ENCODE measurements at places on chromosomes 5 and 9. TPM values are rescaled to one million over a fixed set of nuclear protein-coding genes. Genes with fewer than 3 reads are reported as not detected.

GRCh38 chr9:91253488-91253887 lies 108.2 kb downstream of the AUH start:
- ATAC-seq: no peak

GRCh38 chr5:172077664-172078425 lies 71.4 kb upstream of the FBXW11 start:
- ATAC-seq: no peak

GRCh38 chr5:131538177-131538593 lies 96.8 kb downstream of the RAPGEF6 start:
- ATAC-seq: no peak

GRCh38 chr9:10674586-10674985 lies 61.8 kb upstream of the PTPRD start:
- no peak for ATAC-seq

DNA sequence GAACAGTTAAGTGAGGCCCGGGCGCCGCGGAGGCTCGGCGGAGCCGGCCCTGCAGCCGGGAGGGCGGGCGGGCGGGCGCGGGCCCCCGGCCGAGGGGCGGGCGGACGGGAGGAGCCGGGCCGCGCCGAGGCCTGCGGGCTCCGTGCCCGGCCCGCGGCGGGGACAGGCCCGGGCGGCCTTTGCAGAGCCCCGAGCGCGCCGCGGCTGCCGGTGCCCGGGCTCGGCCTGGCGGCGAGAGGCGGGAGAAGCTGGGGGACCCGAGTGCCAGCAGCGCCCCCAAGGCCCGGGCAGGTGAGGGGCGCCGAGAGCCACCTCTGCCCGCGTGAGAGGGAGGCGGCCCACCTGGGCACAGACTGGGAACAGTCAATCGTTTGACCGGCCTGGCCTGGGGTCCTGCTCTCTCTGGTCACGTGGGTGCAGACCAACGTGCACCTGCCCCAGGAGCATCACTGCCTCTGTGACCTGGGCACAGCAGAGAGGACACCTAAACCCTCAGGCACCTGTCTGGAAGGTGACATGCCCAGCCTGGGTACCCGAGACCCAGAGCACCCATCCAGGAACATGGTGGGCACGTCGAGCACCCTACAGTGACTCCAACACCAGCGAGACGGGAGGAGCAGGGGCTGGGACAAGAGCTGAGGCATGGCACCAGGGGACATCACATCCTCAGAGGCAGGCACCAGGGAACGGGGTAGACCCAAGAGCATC lies 531 bp downstream of the MVB12B start:
- ATAC-seq: peak; percentile 84

- no peak for ATAC-seq
These were observed 104.9 kb upstream of the RUSC2 start for GRCh38 chr9:35385042-35385441.

DNA sequence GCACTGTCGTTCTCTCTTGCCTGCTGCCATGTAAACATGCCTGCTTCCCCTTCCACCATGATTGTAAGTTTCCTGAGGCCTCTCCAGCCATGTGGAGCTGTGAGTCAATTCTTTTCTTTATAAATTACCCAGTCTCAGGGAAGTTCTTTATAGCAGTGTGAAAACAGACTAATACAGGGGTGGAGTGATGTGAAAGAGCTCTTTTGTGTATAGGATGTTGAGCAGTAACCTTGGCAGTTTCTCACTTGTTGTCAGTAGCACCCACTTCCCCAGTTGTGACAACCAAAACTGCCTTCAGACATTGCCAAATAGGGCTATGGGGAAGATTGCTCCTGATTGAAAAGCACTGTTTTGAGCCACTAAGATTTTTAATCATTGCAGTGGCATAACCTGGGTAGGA lies 552.2 kb upstream of the ZNF462 start:
- ATAC-seq: no peak

DNA sequence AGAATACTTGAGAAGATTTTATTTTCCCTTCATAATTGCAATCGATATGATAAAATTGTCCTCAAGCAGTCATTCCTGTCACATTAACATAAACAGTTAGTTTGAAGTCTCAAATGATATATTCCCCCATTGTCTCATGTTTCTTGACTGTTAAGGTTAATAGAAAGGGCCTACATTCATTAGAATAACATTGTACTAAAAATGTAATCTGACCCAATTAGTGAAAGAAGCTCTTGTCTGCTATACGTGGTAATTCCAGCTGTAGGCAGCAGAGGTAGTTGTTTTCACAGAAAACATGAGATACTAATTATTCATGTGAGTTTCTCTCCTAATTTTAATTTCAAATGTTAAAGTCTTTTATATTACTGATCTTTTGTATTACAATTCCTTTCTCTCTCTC lies 25.9 kb upstream of the AP3B1 start:
- no peak for ATAC-seq

GRCh38 chr9:89446261-89446960 lies 51.5 kb downstream of the SEMA4D start:
- no peak for ATAC-seq

DNA sequence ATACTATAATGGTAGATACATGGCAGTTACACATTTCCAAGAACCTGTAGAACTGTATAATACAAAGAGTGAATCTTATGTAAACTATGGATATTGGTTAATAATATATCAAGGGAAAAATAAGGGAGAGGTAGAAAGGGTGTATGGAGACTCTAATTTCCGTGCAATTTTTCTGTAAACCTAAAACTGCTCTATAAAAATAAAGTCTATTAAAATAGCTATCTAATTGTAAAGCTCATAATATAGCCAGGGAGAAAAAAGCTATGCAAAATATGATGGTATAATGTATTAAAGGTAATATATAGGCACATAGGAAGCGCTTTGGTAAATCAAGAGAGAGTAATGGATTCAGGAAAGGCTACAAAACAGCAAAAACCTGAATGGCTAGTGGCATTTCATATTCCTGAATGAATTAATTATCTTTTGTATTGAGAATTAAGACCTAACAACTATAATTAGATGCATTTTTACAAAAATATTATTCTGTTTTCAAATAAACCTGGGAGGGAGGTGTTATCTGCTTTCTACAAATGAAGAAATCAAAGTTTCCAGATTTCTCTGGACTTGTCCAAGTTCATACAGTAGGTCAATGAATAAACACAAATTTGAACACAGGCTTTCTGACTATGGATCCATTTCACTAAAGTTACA lies 22.8 kb downstream of the ANXA1 start:
- ATAC-seq: no peak

GRCh38 chr5:34526682-34527305 lies 129.3 kb upstream of the RAI14 start:
- ATAC-seq: no peak

DNA sequence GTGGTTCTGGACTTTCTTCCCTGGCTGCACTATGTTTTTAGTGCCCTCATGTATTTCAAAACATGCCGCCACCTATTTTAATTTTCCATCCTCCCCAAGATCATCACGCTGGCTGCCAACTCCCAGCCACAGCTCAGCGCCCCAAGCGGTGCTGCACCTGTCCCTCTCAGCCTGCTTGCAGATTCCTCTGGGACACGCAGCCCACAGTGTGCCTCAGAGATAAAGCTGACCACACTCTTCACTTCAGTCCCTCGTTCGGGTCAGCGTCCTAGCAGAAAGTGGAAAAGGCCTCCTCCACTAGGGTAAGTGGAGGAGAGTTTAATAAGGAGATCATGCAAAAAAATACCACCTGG lies 56.2 kb upstream of the CKS2 start:
- no peak for ATAC-seq

- ATAC-seq: no peak
These were observed 6.1 kb upstream of the BARX1 start for GRCh38 chr9:93960971-93961841.

DNA sequence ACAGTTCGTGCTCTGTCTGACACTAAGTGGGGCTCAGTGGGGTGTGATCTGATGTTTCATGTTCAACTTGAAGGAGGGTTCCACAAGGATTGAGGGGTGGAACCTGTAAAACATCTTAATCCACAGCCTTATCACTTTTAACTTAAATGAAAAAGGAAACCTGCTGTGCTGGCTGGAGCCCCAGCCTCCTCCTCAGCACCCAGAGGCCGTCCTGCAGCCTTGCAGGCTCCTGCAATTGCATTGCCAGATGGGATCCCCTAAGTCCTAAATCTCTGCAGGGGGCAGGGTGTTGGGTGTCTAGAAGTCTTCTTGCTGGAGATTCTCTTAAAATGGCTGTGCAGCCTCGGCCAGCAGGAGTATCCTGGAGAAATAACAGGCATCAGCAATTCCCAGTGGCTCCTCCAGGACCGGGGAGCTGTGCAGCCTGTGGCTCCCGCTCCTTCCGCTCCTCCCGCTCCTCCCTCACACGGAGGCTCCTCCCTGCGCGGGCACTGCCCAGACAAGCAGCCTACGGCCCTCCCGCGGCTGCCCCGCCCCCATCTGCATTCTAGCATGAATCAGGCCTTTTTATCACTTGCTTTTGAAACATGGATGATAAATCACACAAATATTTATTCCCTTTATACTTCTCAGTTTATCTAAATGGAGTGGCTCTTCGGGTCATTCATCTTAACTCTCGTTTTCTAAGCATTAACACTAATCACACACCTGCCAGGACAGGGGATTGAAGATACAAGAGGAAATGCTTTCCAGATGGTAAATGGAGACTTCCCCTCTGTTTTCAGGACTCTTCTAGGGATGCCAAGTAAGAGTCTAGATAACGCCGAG lies 131.0 kb downstream of the ADAMTS16 start:
- ATAC-seq: peak; percentile 79

DNA sequence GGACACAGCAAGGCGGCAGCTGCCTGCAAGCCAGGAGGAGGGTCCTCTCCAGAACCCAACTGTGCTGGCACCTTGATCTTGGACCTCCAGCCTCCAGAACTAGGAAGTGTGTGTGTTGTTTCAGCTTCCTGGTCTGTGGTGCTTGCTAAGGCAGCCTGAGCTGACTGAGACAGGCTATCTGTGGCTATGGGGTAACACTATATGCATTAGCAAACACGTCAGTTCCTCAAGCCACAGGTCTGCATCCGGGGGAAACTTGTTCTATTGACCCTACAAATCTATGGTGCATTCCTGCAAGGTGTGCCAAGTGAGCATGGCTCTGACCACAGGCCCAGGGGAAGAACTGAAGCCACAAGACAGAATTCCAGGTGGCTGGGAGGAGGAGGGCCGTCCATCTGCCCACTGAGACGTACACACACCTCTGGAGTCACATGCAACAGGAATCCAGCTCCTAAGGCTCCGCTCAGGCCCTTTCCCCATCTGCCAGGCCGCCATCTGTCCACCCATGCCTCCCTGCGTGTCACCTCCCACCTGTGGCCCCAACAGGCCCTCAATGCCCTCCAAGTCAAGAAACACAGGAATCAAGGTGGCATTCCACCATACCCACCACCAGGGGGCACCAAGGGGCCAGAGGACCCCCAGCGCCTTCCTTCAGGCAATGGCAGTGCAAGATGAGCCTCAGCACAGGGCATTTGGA lies 174.9 kb downstream of the ROR2 start:
- peak; percentile 20 for ATAC-seq

DNA sequence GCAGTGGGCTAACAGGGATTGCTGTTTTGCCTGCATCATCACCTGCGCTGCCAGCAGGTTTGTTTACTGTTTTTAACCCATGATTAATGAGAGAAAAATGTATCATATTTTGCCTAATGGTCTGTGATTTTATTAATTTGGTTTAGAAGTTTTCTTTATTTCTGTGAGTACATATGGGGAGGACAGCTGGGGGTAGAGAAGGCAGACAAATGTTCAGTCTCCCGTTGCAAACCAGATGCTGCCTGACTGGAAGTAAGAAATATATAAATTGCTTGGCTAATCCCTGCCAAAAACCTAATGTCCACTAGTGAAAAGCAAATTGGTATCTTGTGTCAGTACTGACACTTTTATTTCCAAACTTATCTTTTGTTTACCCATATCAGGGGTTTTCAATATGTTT lies 1766.1 kb upstream of the C9orf72 start:
- ATAC-seq: no peak

- ATAC-seq: no peak
These were observed 10.4 kb upstream of the CXCL14 start for GRCh38 chr5:135589152-135589551.

DNA sequence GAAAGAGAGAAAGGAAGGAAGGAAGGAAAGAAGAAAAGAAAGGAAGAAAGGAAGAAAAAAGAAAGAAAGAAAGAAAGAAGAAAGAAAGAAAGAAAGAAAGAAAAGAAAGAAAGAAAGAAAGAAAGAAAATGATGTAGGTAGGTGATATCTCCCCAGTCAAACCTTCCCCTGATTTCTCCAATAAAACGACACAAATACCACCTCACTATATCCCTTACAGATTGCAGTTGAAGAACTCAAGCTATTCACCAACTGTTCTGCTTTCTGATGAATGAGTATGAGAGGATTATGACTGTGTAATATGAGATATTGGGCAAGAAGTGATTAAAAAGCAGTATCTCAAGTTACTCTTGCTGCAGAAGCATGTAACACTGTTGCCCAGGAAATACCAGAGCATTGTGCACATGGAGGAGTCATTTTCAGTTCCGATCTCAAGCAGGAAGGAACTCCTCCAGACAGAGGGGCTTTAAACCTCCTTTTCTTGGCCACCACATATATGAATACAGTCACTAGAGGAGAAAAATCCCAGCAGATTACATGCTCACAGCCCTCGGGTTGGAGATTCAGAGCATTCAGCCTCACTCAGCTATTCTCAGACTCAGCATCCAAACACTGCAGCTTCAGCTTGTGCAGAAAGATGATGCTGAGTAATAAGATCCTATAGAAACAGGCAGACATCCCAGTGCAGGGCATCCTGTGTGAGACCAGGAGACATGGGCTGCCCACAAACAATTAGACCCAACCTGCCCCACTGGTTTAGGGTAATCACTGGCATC lies 61.4 kb downstream of the UGCG start:
- ATAC-seq: peak; percentile 86

DNA sequence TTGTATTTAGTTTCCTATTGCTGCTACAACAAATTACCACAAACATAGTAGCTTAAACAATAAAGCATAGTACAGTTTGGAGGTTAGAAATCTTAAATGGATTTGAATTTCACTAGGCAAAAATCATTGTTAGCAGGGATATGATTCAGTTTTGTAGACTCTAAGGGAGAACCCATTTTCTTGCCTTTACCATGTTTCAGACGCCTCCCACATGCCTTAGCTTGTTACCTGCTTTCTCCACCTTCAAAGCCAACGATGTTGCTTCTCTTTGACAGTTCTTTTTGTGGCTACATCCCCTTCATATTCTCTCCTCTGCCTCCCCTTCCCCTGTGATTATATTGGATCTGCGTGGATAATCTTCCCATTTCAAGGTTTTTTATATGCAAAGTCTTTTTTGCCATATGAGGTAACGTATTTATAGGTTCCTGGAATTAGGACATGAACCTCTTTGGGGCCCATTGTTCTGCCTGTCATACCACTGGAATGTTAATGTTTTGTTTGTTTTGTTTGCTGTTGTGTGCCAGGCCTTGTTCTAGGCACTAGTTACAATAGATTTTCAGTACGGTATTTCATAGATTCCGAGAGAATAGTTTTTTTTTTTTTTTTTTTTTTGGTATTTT lies 54.1 kb downstream of the UHRF2 start:
- ATAC-seq: no peak

Gene ASPN
- total RNA-seq: 36.3 TPM

Gene PCDHB3
- 1.9 TPM for total RNA-seq

Gene TAF11L9
- not detected for total RNA-seq

Gene BTNL3
- total RNA-seq: not detected

Gene IRX1
- total RNA-seq: not detected

Gene PPP2CA
- 212 TPM for total RNA-seq

Gene PCDHGA9
- 3.3 TPM for total RNA-seq

Gene PRDM12
- not detected for total RNA-seq

All from gastroesophageal sphincter (tissue), 4 donors.